ENCODE measurements at places on chromosomes 4 and X.

DNA sequence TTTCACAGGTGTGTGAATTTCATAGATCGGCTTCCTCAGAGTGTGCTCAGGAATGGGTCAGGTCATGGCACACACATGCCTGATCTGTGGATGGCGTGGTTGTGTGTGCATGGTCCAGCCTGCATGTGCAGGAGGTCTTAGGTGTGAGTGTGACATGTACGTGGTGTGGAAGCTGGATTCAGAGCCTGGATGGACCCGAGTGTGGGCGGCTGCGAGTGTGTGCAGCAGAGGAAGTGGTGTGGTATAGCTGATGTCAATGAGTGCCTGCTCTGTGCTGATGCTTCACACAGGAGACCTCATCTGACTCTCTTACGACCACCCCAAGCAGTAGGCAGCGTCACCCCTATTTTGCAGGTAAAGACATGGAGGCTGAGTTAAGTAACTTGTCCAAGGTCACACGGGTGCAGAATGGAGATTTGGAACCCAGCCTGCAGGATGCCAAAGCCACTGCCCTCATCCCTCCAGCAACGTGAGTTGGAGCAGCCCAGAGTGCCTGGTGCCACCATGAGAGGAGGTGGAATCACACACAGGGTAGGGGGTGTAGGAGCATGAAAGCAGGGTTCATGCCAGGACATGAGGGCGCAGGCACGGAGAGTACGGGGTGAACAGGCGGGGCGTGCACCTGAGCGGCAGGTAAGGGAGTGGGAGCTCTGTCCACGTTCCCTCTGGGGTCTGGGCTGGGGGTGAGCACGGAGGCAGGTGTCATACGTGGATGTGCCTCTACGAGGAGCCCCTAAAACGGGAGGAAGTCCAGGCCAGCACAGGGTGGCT lies 24.2 kb upstream of the C4orf50 start:
- no peak for DNase-seq

DNA sequence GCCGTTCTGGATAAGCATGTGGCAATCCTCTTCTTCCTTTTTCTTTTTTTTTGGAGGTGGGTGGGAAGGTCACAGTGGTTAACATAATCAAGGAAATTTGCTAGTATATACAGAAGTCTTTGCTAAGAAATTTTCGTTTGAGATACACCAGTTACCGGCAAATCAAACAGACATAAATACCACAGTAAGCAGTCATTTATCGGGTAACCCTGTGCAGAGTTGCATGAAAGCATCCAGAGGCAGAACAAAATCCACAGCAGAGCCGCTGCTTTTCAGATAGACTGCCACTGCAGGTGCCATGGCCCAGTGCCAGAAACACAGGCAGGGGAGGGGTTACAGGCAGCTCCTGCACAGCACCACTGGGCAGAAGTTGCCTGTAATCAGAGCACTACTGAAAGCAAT lies 179.1 kb upstream of the MAB21L2 start:
- DNase-seq = no peak

- DNase-seq = no peak
Observed at GRCh38 chr4:85946821-85947220, 413.0 kb downstream of the MAPK10 start.

GRCh38 chr4:106039796-106040195 lies 144.5 kb downstream of the NPNT start:
- DNase-seq = no peak

GRCh38 chr4:114249561-114249960 lies 270.1 kb upstream of the ARSJ start:
- DNase-seq = no peak

- DNase-seq = no peak
Observed at GRCh38 chr4:159232465-159233106, 129.7 kb downstream of the RAPGEF2 start.

- DNase-seq = no peak
Observed at GRCh38 chrX:112968351-112969133, 127.9 kb upstream of the AMOT start.

DNA sequence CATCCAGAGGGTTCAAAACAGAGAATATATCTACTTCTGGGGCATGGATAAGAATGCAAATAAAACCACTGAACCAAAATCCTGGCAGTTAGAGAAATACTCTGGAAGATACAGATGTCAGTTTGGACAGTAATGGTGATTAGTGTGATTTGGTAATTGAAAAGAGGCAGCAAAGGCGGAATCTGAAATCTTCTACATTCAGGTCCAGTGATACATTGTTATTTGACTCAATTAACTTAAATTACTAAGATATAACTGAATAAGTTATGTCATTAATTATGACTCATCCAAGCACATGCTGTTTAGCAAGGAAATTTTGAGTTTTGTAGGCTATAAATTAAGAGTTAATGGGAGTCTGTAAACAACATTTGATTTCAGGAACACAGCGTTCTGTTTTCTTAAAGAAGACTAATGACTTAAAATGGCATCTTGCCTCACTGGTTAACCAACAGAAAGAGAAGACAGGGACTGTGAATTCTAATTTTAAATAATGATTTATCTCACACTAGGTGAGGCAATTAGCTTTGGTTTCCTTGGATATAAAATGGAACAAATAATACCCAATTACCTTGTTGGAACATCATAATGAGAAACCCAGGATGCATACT lies 937.1 kb downstream of the PDHA2 start:
- DNase-seq = no peak

- no peak for DNase-seq
Observed at GRCh38 chr4:55817691-55818090, 1.9 kb upstream of the EXOC1L start.

DNA sequence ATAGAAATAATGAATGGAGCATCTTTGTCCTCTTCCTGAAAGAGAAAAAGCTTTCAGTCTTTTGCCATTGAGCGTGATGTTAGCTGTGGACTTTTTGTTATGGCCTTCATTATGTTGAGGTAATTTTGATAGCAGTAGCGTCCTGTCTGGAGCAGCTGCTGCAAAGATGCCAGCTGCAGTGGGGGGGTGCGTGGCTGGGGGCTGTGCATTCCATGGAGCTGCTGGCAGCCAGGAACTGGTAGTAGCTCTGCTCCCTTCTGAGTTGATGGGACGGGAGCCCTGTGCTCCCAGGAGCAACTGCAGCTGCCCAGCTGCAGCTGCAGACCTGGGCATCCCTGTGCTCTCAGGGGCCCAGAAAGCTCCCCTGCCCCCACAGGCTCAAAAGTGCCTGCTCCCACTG lies 50.4 kb downstream of the CCDC160 start:
- no peak for DNase-seq

GRCh38 chr4:171849686-171850222 lies 36.5 kb downstream of the GALNTL6 start:
- DNase-seq = no peak

- DNase-seq = no peak
Observed at GRCh38 chr4:100189820-100190642, at the start of gene DDIT4L. DDIT4L (minus strand) TSS chr4:100190468; CDS start chr4:100189983, 485 bp downstream.

DNA sequence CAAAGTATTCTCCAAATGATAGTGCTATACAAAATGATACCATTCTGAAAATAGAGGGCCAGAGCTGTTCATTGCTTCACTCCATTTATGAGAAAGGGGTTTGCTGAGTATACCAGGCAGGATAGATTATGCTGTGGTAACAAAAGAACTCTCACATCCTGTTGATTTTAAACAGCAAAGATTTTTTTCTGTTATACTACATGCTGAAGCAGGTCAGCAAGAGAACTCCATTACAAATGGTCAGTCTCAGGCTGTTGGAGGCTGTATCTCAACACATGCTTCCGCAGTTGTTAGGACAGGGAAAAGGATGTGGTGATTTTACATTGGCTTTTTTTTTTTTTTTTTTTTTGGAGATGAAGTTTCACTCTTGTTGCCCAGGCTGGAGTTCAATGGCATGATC lies 13.7 kb upstream of the KLHL5 start:
- no peak for DNase-seq

DNA sequence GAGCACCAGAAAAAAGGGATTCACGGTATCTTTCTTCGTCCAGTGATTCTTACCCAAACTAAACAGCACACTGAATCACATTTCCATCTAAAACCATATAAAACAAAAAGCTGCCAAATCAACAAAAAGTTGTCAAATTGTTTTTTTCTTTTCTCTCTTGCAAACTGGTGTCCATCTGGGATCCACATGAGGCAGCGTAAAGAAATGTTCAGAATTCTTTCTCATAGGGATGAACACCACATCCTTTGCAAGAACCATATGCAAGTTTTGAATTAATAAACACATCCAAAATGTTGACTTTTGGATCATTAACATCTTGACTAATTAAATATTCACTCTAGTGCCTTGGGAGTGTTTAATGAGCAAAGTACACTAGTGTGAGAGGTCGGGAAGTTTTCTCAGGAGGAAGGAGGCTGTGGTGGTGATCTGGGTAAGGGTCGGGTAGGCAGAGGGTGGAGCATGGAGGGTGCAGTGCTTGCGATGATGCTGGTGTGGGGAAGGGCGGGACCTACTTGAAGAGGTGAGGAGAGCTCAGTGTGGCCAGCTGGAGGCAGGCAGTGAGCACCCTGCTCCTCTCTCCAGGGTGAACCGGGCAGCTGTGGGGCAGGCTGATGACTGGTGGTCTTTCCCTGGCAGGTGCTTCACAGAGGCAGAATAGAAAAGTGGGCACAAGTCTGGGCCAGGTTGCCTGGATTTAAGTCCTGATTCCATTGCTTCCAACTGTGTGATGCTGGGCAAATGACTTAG lies 72.8 kb downstream of the NSUN7 start:
- no peak for DNase-seq

- DNase-seq = no peak
Observed at GRCh38 chrX:119693996-119694451, 1.1 kb upstream of the SEPTIN6 start.

DNA sequence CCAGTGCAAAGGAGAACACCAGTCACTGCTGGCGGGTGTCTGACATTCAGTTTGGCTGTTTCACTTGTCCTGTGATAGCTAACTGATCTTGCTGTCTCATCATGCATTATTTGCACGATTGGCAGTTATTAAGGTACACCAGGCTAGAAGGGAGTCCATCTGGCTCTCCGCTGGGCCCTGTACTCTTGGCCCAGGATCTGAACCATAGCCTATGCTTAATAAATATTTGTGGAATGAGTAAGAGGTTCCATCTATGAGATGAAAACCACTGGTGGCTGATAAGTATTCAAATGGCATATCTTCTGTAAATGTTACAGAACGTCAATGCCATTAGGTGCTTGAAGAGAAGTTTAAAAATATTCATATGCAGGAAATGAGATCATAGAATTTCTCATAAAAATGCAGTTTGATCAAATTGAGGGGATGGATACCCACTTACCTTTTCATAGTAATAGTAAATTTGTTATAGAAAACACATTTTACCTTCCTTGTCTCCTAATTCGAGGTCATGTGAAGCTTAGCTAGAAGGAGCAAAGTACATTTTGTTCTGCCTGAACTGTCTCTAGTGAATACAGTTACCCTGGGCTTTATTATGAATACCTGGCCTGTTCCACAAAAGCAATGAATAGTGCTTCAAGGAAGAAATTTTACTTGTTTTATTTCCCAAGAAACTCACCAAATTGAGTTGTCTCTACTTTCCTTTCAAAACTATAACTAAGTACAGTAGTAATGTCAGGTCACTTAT lies 213.5 kb downstream of the CBR4 start:
- DNase-seq = peak; percentile 42

DNA sequence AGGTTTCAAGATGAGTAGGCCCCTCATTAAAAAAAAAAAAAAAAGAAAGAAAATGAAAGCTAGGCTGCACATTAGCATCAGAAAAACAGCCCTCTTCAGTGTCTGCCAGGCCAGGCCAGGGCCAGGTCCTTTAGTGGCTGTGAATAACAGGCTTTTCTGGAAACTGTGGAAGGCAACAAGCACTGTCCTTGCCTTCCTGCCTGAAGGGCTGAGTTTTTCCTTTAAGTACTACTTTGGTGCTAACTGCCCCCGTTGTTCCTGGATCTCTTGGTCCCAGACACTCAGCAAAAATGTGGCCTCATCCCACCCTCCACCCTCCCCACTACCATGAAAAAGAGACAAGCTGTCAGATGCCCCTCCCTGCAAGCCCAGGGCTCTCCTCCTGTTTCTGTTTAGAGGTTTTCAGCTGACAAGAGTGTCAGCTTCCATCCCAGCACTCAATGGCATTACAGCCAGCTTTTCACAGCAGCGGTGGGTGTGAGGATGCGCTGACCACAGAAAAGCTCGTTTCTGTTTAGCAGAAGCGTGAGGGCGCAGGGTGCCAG lies 174.2 kb downstream of the NHS start:
- no peak for DNase-seq

DNA sequence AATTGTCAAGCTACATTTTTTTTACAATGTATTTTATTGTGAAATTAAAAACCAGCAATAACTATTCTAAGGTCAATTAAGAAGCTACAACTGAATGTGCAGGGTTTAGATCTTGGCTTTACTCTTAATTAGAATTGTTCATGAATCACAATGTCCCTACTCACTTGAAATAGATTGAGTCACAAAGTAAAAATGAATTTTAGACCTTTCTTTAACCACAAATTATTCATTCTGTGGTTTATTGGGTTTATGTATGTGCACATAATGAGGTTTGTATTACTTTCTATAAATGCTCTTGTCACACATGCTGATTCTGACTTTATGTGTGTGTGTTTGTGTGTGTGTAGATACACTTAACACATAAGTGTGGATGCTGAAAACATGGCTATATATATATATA lies 647.0 kb upstream of the AADAT start:
- DNase-seq = no peak

DNA sequence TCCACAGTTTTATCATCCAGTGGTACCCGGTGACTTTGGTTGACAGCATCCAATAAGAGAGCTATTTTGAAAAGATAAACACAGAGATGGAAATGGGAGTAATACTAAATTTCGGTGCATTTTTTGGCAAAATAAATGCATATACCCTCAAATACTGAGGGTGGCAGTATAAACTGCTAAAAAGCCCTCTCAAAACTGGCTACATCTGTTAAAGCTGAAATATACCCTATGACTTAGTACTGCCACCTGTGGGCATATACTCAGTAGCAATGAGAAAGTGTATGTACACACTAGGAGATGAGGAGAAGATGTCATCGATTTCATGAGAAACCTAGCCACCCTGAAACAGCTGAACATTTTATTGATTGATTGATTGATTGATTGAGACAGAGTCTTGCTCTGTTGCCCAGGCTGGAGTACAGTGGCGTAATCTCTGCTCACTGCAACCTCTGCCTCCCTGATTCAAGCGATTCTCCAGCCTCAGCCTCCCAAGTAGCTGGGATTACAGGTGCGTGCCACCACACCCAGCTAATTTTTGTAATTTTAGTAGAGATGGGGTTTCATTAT lies 12.2 kb upstream of the TMEM128 start:
- peak; percentile 38 for DNase-seq

DNA sequence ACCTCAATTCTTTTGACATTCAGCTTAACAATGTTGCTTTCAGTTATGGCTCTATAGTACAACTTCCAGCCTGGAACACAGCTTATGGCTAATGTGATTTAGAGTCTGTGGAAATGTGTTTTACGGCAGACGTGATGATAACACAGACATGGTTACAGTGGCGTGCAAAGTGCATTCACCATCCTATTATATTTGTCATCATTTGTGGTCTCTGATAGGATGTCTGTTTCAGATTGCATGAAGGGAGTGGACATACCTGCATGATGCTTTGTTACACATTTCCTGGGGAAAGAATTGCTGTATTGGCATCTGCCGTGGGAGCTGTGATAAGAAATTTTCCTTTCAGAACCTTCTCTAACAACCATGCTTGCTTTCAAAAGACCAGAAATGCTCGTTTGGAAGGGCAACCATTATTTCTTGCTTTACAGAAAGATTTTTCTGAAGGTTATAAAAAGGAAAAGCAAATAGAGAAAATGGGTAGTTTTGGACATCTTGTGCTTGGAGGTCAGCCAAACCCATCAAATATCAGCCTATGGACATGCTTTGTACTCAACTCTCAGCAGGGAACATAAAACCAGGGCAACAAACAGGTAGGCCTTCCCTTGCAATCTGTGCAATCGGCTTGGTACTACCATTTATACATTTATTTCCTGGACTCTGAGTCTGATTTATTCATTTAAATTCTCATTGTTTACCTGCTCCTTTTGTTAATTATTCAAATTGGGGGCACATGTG lies 273.9 kb downstream of the TLL1 start:
- DNase-seq = no peak
